Upper lobe of right lung (tissue), 1 donor: ENCODE measurements at places on chromosomes 3 and 15. TPM values are rescaled to one million over a fixed set of nuclear protein-coding genes. Genes with fewer than 3 reads are reported as not detected.

- DNase-seq: no peak
Measured at GRCh38 chr3:17039594-17039993, 154.8 kb downstream of the PLCL2 start.

DNA sequence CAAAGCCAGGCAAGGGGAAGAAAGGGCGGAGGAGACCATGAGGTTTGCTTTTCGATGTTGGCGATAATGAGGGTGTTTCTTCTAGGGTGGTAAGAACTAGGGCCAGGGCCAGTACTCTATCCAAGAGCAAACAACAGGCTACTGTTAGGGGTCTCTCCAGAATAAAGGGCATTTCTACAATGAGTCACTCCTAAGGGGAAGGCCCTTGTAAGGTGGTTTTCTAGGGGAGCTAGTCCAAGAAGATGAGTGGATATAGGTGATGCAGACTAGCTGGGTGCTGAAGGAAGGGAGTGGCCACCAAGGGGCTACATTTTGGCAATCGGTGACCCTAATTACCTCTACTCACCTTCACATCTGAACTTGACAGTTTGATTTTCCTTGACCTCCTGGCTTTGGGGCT lies 148.5 kb upstream of the HACD2 start:
- DNase-seq: no peak

DNA sequence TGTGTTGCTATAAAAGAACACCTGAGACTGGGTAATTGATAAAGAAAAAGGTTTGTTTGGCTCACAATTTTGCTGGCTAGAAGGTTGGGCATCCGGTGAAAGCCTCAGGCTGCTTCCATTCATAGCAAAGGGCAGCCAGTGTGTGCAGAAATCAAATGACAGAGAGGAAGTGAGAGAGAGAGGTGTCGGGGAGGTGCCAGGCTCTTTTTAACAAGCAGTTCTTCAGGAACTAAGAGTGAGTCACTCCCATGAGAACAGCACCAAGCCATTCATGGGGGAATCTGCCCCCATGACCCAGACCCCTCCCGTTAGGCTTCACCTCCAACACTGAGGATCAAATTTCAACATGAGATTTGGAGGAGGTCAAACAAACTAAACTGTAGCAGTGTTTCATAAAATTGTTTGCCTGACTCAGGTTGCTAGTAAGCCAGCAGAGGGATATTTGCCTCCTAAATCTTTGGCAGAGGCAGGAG lies 4.5 kb upstream of the PARP15 start:
- no peak for DNase-seq

GRCh38 chr15:79076661-79077060 lies 13.9 kb downstream of the RASGRF1 start:
- DNase-seq: peak; percentile 32

DNA sequence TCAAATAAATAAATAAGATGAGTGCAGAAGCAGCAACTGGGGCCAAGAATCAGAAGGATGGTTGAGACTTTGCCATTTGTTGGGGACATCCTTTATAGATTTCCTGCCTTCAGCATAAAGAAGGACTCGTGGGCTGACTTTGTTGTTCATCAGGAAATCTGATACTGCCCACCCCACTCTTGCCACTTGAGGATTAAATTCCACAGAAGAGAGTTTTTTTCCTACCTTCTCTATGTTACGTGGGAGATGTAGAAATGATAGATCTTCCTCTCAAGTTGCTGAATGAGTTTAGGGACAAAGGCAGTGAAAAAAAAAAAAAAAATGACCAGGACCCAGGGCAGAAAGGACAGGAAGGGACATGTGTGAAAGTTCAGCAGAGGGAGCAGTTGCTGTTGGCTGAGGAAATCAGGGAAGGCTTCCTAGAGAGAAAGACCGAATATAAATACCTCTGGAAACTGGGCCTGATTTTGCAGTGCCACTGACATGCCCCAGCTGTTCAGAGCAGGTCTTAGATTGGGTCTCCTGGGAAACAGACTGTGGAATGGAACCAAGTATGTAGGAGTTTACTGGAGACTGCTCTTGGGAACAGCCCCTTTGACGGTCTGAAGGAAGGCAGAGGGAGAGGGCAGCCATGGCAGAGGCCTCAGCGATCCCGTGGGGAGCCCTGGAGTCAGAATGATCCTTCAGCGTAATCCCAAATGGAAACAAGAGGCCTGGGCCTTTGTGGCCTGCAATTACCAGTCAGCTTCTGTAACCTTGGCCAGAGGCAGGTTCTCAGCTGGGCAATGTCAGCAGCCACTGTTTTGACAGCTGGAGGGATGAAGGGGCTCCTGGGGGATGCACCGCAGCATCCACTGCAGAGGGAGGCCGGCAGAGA lies 50.9 kb downstream of the C3orf20 start:
- DNase-seq: no peak

- no peak for DNase-seq
Measured at GRCh38 chr3:48118928-48119327, 69.3 kb downstream of the CDC25A start.

GRCh38 chr3:48881006-48881405 lies 17.7 kb downstream of the SLC25A20 start:
- no peak for DNase-seq

GRCh38 chr3:82236257-82236656 lies 474.8 kb upstream of the GBE1 start:
- no peak for DNase-seq

GRCh38 chr3:177041730-177042551 lies 155.3 kb downstream of the TBL1XR1 start:
- DNase-seq: no peak

DNA sequence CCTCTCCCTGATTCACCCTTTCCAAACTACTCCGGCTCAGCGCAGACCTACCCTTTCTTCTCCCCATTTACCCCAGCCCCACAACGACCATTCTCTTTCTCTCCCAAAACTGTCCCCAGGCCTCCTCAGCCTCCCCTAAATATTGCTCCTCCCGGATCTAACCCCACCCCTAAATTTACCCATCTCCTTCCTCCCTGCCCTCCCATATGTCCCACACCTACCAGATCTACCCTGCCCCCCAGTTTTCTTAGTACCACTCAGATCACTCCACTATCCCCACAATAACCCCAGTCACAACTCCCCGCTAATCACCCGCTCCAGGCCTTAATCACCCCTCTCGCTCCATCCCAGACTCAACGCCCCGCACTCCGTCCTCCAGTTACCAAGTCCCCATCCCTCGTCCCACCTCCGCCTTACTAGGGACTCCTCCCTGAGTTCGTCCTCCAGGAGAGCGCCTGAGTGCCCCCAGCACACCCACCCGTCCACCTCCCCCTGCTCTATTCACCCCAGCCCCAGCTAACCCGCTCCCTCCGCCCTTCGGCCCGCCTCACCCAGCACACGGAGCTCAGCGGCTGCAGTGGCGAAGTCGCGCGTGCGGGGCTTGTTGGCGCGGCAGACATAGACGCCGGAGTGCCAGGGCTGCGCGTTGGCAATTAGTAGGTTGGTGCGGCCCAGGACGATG lies 18.6 kb upstream of the IGDCC3 start:
- DNase-seq: no peak

- DNase-seq: peak; percentile 73
Measured at GRCh38 chr3:196650740-196651311, 11.3 kb downstream of the NRROS start.

DNA sequence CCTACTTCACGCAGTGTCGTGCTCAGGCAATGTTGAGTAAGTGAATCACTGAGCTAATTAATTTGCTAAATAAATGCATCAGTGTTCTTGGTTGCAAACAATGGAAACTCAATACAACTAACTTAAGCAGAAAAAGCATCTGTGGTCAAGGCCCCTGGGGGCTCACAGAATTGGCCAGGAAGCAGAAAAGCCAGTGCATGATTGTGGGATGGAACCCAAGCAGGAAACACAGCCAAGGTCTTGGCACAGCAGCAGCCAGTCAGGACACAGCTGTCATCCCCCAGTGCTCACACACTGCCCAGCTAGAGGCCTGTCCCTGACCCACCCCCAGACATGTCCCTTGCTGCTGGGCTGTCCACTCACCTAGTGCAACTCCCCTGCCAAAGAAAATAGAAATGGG lies 85.9 kb downstream of the AQP9 start:
- DNase-seq: no peak

GRCh38 chr3:106929081-106929480 lies 448.2 kb upstream of the CCDC54 start:
- DNase-seq: no peak

DNA sequence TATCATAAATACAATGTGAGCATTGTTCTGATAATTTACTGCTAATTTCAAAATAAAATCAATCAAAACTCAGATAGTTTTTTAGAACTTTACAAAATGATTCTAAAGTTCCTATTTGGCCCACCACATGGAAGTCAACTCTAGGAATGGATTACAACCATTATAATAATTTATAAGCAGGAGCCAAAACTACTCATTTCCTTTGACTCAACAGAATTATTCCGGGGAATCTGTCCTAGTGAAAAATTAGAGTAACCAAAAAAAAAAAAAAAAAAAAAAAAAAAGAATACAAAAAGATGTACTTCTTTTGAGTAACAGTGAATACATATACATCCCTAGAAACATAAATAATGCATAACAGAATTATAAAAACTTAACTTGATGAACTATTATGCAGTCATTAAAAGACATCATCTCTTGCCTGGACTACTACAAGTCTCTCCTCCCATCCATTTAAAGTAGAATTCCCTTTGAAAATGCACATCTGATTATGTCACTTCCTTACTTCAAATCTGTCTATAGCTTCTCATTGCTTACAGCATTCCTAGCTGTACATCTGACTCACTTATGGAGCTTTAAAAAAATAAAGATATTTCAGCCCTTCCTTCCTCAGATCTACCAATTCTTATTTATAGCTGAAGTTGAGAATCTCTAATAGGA lies 43.4 kb downstream of the HDGFL3 start:
- no peak for DNase-seq

DNA sequence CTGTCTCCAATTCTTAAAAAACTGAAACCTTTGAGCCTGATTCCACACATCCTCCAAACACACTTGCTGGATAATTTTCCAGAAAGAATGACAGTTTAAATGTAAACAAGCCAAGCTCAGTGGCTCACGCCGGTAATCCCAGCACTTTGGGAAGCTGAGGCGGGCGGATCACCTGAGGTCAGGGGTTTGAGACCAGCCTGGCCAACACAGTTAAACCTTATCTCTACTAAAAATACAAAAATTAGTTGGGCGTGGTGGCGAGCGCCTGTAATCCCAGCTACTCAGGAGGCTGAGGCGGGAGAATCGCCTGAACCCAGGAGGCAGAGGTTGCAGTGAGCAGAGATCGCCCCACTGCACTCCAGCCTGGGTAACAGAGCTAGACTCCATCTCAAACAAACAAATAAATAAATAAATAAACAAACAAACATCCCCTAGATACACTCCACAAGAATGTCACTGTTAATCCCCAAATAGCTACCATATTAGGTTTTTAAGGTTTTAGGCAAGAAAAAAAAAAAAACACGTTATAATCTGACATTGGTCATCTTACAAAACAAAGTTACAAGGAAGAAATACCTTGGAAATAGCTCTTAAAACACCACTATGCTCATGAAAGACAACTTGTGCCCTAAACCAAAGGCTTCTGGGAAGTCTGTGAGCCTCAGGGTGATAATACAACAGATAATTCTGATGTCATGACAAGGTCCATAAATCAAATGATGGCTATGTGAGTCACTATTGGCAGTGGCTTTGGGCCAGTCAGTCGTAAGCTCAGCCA lies 13.2 kb downstream of the TNIK start:
- no peak for DNase-seq

- DNase-seq: no peak
Measured at GRCh38 chr3:186075931-186076567, 32.8 kb downstream of the ETV5 start.

DNA sequence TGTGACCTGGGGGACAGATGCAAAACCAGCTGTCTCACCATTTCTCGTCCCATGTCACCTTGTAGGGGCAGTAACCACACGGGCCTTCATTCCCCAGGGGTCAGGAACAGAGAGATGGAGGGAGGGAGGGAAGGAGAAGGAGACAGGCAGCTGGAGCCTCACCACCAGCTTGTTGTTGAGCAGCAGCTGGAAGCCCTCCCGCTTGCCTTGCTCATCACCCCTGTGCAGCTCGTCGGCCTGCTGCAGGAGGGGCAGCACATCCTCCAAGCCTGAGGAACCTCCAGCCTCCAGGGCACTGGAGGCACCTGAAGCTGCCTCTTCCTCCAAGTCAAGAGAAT lies 10.3 kb downstream of the RMDN3 start:
- no peak for DNase-seq

- peak; percentile 95 for DNase-seq
Measured at GRCh38 chr3:18424729-18425640, at the start of gene SATB1. TSS of gene SATB1 (minus strand) at chr3:18425339. CDS start at chr3:18420967, 4,372 bp downstream.

DNA sequence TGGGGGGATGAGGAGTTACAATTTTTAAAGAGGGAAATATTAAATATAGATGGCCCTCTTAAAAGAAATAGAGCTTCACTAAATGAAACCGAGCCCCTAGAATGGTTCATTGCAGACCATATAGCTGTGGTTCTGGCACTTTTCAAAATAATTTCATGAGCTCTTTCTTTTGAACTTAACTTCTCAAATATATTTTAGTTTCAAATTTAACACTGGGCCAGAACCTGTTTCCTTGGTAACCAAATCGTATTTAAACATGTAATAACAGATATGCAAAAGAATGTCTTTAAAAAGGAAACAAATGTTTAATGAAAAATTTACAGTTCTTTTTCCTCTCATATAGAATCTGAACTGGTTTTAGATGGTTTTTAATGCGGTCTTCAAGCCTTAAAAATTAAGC lies 20.1 kb downstream of the ZBTB38 start:
- DNase-seq: no peak

- DNase-seq: no peak
Measured at GRCh38 chr3:142844339-142844977, 44.4 kb downstream of the PCOLCE2 start.

SPTBN5 gene
- 1.9 TPM for total RNA-seq

C15orf62 gene
- 0.96 TPM for total RNA-seq

ALS2CL gene
- 64.5 TPM for total RNA-seq

ARGFX gene
- not detected for total RNA-seq

RARB gene
- 5.8 TPM for total RNA-seq

ZPLD1 gene
- total RNA-seq: not detected
